ENCODE measurements at places on chromosomes 12 and 14.

DNA sequence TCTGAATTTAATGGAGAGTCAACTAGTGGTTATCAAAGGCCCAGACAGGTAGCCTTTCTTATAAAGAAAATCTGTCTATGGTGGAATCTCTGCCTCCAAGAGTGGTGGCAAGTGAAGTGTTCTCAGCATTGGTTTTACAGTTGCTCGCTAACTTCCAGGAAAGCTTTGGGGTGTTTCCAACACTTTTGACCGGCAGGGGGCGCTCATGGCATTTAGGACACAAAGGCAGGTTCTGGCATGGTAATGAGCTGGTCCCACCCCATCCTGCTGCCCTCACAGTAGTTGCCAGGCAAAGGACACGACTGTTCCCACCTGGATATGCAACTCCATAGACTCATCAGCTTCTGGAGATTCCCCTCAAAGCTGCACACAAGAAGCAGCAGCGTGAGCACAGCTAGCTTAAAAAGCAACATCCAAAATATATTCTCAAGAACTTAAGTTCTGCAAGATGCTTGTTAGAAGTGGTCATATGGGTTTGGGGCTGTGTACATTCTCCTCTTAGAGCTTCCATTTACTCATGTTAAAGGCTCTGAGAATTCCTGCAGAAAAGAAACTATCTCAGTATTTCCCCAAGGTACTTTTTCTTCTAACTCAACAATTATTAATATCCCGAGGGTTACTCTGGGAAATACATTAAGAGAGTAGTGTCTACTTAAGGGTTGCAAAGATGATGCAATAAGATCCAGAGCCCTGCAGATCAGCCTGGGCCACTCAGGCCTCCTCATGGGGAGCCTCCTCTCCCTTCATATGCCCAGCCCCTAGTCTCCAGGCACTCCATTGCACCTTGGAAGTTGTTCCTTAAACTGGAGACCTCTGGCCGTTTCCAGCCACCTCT lies 14.8 kb downstream of the PROX2 start:
- peak; percentile 75 for DNase-seq

GRCh38 chr14:89219051-89219450 lies 198.0 kb downstream of the FOXN3 start:
- no peak for DNase-seq

DNA sequence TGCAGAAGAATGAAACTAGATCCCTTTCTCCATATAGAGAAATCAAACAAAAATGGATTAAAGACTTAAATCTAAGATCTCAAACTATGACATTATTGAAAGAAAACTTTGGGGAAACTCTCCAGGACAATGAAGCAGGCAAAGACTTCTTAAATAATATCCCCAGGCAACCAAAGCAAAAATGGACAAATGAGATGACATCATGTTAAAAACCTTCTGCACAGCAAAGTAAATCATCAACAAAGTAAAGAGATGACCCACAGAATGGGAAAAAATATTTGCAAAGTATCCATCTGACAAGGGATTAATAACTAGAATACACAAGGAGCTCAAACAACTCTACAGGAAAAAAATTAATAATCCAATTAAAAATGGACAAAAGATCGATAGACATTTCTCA lies 101.0 kb downstream of the RALGAPA1 start:
- DNase-seq = no peak

DNA sequence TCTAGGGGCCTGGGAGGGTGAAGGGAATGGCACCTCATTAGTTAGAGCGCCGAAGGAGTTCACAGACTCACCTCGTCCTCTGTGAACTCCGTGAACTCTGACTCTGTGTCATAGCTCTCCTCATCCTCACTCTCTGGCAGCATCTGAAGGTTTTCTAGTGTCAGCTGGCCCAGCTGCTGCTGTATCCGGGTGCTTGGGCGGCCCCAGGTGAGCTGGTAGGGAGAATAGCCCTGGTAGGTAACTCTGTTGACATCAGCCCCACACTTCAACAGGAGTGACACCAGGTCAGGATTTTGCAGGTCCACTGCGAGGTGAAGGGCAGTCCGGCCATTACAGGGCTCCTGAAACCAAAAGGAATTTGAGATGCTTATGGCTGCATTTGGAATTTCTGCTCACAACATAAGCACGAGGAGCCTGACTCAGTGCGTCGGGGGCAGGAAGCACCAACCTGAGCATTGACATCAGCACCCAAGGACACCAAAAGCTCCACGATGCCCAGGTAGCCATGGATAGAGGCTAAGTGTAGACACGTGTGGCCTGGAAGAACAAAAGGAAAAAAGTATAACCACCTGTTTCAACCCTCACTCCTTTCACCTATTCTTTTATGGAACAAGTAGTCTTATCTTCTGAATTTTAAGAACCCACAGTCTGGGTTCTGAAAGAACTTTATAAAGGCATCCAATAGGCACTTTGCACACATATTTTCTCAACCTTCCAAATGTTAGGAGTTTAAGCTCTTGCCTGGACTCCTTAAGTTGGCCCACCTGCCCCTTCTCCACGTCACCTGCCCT lies 2.0 kb downstream of the NFKBIA start:
- no peak for DNase-seq

GRCh38 chr14:75610834-75611233 lies 32.4 kb downstream of the FLVCR2 start:
- no peak for DNase-seq

DNA sequence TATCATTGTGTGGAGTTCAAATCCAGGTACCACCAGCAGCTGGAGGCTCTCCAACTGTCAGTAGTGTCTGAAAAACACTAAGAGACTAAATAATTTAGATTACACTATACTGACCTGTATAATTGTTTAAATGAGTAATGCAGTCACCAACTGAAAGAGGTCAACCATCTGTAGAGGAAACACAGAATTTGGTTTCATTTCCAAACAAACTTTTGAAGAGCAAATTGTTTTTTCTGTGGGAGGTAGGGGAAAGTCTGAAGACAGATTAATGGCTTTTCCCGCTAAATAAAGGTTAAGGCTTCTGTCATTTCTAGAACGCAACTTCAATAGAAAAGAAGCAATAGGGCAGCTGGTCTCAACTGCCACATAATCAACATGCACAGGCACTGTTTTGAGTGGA lies 462.6 kb downstream of the PRKD1 start:
- no peak for DNase-seq

- no peak for DNase-seq
Measured at GRCh38 chr12:51065530-51065929, 17.4 kb downstream of the LETMD1 start.

DNA sequence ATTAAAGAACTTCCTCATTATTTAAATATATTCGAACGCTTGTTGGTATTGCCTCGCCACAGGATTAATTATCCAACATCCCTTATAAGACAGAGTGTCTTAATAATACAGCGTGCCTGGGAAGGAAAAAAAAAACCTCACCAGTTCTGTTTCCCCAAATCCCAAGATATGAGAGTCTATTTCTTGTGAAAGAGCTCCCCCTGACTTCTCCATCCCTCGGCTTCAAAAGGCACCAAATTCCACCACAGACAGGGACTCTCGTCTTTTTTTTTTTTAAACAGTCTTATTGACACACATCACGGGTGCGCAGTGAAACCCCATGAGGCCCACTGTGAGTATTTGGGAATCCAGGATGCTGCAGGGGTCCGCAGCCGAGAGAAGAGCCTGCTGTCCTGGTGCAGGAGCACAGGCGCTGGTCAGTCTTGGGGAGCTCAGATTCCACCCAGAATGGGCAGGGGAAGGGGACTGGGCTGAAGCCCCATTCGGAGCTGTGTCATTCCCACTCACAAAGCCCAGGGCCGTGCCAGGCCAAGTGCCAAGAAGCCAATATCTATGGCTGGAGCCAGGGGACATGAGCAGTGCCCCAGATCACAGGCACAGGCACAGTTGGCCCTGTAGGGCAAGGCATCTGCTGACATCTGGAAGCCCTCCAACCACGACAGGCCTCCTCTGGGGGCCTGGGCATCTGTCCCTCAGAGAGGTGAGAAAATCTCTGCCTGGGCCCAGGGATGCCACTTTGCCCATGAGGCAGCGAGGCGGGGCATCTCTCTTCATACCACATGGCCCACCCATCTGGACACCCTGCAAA lies 71.9 kb downstream of the BCL11B start:
- DNase-seq = no peak

DNA sequence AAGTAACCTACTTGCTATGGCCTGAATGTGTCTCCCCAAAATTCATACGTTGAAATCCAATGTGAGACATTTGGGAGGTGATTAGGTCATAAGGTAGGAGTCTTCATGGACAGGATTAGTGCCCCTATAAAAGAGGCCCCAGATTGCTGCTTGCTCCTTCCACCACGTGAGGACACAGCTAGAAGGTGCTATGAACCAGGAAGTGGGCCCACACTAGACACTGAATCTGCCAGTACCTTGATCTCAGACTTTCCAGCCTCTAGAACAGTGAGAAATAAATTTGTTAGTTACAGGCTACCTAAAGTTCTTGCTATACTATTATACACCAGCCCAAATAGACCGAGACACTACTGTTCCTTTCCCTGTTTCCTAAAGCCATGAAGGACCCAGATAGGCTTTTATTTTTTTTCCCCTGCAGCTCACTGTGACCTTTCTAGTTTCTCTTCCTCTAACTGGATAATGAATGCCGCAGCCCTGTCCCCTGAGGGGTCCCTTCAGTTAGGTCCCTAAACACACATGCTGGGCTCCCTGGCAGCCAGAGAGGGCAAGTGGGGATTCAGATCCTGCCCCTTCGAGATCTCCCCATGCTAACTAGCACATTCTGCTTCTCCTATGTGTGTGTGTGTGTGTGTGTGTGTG lies 19.3 kb downstream of the SLC25A3 start:
- no peak for DNase-seq

GRCh38 chr12:98470469-98471082 lies 44.8 kb upstream of the TMPO start:
- DNase-seq = no peak

- no peak for DNase-seq
Measured at GRCh38 chr12:82877963-82878362, 191.3 kb downstream of the TMTC2 start.

GRCh38 chr12:108043286-108043685 lies 85.8 kb upstream of the WSCD2 start:
- no peak for DNase-seq

DNA sequence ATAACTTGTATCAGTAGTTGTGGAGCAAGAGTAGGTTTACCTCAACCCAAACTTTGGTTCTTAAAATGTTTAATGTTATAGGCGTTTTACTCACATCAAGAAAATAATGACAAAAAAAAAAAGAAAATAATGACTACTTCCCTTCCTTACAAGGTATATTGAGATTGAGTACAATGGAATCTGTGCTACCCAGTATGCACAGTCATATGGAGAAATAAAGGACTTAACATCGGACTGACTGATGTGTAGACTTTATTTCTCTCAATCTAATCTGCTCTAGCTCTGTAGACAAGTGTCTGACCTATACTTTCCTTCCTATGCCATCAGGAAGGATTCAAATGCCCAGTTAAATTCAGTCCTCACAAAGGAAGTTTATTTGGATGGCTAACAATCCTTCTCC lies 14.4 kb downstream of the MUCL1 start:
- no peak for DNase-seq

Data from astrocyte of the cerebellum (primary cell).